Ovary (tissue), 10 donors: ENCODE measurements at places on chromosomes 11 and 22. TPM values are rescaled to one million over a fixed set of nuclear protein-coding genes. Genes with fewer than 3 reads are reported as not detected.

DNA sequence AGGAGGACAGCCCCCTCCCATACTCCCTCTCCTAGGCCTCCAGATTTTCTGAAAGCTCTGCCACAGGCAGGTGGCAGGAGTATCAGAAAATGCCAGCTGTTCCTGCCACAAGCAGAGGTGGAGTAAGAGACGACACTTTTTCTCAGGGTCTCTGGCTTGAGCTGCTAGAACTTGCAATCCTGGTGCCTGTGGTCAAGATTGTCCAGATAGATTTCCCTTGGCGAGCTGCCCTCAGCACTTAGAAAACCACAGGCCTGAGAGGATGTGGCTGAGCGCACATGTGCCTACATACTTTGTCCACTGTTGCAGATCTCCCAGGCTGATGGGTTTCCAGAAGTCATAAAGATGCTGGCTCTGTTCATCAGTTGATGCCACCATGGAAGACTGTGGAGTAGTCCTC, 65.7 kb upstream of the NAV2 start:
- DNase-seq: no peak

DNA sequence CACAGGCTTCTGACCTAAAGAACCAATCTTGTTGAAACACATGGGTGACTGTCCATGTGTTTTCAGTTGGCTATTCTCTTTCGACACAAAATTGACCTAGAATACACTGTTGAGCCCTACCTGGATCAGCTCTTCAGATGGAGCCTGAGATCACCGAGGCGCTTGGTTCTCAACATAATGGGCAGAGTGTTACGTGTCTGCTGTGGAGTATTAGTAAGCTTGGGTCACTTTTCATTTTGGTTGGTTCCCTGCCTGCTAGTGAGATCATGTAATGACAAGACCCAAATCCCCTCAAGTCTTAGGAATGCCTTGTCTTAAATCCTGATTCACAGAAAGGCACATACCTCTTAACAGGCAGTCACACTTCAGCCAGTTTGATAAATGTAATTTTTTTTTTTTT, 8.7 kb downstream of the MED19 start:
- no peak for DNase-seq

GRCh38 chr11:69947793-69948255, 128.6 kb upstream of the FGF3 start:
- no peak for DNase-seq

GRCh38 chr11:131748151-131749050, 378.0 kb downstream of the NTM start:
- no peak for DNase-seq

GRCh38 chr11:46520971-46521745, 72.7 kb downstream of the AMBRA1 start:
- no peak for DNase-seq

GRCh38 chr11:74746868-74747267, 1.8 kb upstream of the RNF169 start:
- no peak for DNase-seq

DNA sequence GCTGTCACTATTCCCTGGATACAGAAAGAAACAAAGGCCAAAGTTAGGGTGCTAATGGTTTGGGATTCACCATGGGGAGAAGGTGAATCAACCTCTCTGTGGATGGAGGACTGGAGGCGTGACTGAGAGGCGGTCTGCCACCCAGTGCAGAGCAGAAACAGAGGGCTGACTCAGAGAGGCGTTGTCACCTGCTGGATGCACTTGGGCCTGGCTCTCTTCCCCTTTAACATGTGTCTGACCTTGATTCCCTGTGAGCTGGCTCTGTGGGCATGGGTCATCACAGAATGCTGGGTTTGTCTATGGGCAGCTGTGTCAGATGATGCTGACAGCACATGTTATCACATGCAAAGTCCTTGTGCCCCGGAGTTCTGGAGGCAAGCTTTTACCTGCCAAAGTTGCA, 75.9 kb downstream of the LDLRAD3 start:
- DNase-seq: no peak

- no peak for DNase-seq
These were observed 615.5 kb downstream of the NTM start for GRCh38 chr11:131985846-131986301.

DNA sequence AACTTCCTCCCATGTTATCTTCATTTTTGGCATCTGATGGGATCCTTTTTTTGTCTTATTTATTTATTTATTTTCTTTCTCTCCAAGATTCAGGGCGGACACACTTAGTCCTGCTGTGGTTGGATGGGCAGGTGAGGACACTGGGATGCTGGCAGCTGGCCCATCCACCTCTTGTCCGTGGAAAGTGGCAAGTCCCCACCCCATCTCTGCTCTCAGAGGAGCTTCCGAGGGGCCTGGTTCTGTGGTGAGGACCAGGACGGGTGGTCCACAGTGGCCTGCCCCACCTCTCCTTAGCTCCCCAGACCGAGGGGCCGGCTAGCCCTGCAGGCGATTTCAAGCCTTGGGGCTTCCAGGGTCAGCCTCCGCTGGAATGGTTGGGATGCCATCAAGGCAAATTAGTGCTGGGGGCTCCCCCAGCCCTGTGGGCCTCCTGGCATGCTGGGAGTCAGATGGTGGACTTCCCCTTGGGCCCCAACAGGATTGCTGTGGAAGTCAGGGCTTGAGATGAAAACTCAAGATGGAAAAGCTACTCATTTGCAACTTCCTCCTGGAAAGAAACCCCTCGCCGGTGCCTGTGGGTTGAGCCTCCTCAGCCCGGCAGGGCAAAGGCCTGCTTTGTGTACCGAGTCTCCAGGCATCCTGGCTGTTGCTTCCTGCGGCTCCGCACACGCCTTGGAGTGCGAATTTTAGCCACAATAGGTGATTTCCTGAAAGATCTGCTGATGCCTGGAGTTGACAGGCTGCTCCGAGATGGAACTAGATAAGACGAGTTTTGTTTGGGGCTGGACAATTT, 31.2 kb upstream of the LINC01488 start:
- DNase-seq: no peak

DNA sequence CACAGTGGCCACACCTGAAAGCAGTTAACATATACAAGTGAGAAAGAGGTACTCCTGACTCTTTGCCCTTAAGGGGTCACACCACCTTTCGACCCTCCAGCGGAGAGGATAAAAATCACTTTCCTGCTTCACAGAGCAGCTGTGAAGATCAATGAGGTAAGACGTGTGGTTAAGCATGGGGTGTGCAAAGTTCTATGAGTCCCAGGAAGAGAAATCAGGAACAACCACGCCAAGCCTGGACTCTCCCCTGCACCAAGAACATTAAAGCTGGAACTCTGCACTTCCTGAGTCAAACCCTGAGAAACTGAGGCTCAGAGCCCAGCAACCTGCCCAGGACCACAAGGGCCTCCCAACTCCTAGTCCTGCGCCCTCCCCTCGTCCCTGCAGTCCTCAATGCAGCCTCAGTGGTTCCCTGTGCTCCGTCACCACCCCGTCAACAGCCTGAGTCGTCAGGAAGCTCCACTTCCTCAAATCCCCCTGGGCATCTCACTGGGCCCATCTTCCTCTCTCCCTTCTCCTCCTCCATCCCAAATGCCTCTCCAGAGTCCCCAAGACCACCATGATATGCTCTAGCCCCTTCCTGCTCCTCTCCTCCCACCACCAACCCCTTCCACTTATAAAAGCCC, 17.7 kb downstream of the TNKS1BP1 start:
- DNase-seq: no peak

DNA sequence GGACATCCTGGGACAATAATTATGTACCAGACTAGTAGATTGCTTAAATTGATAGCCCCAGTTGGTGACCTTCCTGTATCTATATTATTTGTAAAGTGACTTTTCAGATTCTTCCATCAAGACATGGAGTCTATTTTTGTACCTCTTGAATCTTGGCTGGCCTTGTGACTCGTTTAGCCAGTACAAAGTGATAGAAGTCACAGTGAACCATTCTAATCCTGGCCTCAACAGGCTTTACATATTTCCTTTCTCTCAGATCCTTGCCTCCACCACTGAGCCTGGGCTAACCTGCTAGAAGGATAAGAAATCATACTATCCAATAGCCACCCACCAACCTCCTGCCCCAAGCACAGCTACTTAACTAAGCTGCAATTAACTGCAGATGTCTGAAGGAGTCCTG, 37.5 kb upstream of the SLC6A5 start:
- DNase-seq: no peak

Gene MCHR1
- 18.1 TPM for polyA plus RNA-seq

Gene FGF4
- not detected for polyA plus RNA-seq

Gene SAA4
- not detected for polyA plus RNA-seq

Gene GVQW3
- 6.0 TPM for polyA plus RNA-seq

Gene CRYAB
- 69.2 TPM for polyA plus RNA-seq
